CD4-positive, alpha-beta T cell (primary cell): ENCODE measurements at places on chromosomes 6 and 20.

- H3K27ac ChIP-seq = no peak overlapping the region
- no peaks in the 10 kb centered on the region for H3K36me3 ChIP-seq
- H3K27me3 ChIP-seq = no peaks in the 10 kb centered on the region
- no peak for DNase-seq
- no peaks in the 10 kb centered on the region for H3K4me1 ChIP-seq
Measured at GRCh38 chr6:56348578-56348977, 101.2 kb upstream of the COL21A1 start.

DNA sequence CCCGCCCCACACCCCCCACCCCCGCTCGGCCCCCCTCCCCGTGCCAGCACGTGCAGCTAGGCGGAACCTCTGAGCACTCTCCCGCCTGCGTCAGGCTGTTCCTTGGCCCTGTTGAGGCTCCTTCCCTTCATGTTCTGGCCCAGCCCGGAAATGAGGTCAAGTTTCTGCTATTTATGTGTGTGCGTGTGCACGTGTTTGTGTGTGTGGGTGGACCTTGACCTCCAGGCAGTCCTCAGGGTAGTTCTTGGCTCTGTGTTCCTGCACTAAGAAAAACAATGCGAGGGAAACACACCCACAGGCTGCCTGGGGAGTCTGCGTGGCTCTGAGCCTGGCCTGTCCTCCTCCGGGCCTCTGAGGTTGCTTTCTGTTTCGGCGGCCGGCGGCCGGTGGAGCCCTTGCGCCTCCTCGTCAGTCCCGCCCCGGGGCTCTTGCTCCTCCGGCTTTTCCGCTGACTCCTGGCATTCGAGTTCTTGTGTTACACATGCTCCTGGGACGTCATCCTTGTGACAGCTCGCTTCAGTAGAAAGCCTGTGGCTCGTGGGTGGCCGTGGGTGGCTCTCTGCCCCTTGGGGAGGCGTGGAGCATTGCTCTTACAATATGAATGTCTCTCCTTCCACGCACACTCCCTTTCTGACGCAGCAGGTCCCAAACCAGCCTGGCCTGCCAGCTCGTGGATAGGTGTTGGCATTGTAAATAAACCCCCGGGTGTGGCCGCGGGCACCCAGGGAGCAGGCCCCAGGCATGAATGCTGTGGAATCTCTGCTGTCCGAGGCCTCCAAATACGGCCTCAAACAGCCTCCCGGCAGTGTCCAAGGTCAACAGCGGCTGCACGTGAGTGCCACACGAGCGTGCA, 10.0 kb downstream of the SLCO4A1 start:
- H3K27me3 ChIP-seq = no peaks in the 10 kb centered on the region
- peaks cover 38% of the 10 kb centered on the region for H3K4me1 ChIP-seq
- DNase-seq = peak; percentile 48
- H3K27ac ChIP-seq = peak overlapping the region; percentile 70
- peak overlapping the region; percentile 56 for H3K4me3 ChIP-seq
- peaks cover 2% of the 10 kb centered on the region for H3K36me3 ChIP-seq

DNA sequence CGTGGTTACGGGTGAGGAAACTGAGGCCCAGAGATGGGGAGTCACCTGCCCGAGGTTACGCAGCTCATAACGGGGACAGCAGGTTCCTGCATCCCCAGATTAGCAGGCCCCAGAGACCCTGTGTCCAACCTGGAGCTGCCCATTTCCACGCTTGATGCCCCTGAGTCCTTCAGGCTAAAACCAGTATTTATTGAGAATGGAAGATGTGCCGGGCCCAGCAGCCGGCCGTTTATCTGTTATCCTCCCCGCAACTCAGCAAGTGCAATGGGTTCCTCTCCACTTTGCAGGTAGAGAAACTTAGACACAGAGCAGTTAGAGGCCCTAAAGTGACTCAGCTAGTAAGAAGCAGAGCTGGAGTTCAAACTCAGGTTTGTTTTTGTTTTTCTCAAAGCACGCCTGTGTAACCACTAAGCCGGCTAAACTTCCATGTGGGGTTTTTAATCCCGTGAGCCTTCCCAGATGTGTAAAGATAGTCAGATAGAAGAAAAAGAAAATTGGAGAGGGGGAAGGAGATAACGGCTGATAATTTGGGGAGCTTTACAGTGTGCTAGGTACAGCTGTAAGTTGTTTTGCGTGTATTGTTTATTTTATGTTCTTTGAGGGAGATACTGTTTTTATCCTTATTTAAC, 775 bp downstream of the PFDN4 start:
- H3K27me3 ChIP-seq = no peaks in the 10 kb centered on the region
- no peak overlapping the region for H3K27ac ChIP-seq
- H3K4me1 ChIP-seq = peaks cover 17% of the 10 kb centered on the region

DNA sequence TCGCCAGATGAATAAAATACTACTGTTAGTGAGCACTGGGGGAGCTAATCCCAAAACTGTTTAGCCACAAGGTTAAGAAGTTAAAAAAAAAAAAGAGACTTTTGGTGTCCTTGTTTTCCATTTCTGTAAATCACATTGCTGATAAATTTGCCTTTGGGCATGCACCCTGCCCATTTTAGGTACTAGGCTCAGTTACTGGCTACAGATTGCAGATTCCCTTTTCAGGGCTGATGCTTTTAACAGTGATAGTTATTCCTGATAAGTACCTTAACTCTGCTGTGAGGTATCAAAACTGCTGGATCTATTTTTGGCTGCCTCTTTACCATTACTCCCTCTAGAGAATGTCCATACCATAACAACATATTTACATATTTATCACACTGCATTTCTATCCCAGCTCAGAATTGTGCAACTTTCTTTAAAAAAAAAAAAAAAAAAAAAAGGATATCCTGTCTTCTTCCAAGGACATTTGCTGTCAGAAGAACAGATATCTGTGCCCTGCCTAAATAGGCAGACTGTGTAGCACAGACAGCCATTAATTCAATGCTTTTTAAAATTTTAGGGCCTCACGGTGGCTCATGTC, 94.5 kb downstream of the SSR1 start:
- peaks cover 80% of the 10 kb centered on the region for H3K36me3 ChIP-seq
- H3K27ac ChIP-seq = no peak overlapping the region
- H3K4me1 ChIP-seq = no peaks in the 10 kb centered on the region
- H3K27me3 ChIP-seq = no peaks in the 10 kb centered on the region
- no peak overlapping the region for H3K4me3 ChIP-seq

DNA sequence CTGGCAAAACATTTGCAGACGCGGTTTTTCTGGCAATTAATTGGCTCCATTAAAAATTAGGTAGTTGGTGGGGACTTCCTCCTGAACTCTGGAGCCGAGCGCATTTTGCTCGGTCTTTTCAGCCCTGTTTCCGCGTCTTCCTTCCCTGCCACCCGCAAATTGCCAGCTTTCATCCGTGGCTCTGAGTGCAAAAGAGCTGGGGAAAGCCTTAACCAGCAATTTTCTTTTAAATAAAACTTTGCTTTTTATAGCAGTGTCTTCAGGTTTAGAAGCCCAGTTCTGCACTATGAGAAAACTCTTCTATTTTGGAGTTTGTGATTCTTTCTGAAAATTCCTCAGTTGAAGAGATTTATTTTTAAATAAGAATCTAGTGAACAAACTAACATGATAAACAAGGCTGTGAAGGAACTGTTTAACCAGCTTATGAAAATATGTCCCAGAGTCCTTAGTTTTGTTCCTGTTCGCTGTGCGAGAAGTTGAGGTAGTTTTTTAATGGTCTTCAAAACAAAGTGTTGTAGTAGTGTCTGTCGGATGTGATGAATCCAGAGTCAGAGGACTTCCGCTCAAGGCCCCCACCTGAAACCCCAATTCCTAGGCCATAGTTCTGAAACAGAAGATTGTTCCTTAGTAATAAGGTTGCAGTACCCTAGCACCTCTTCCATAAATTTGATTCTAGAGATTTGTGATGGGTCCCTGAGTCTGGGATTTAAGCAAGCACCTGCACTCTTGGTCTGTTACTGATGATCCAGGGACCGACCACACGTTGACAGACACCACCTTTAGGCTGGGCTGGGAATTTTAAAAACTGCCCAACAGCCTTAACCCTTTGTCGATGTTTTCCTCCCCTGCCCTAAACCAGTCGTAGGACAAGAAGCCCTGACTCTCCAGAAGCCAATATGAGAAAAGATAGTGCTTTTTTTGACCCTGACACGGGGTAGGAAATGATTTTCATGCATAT, 950 bp downstream of the KCTD20 start:
- H3K27ac ChIP-seq = peak overlapping the region; percentile 92
- no peaks in the 10 kb centered on the region for H3K27me3 ChIP-seq
- peaks cover 27% of the 10 kb centered on the region for H3K4me1 ChIP-seq

GRCh38 chr20:53800883-53801604, 207.4 kb upstream of the ZNF217 start:
- H3K27ac ChIP-seq = no peak overlapping the region
- H3K36me3 ChIP-seq = no peaks in the 10 kb centered on the region
- no peak for DNase-seq
- H3K4me3 ChIP-seq = no peak overlapping the region
- H3K4me1 ChIP-seq = no peaks in the 10 kb centered on the region

DNA sequence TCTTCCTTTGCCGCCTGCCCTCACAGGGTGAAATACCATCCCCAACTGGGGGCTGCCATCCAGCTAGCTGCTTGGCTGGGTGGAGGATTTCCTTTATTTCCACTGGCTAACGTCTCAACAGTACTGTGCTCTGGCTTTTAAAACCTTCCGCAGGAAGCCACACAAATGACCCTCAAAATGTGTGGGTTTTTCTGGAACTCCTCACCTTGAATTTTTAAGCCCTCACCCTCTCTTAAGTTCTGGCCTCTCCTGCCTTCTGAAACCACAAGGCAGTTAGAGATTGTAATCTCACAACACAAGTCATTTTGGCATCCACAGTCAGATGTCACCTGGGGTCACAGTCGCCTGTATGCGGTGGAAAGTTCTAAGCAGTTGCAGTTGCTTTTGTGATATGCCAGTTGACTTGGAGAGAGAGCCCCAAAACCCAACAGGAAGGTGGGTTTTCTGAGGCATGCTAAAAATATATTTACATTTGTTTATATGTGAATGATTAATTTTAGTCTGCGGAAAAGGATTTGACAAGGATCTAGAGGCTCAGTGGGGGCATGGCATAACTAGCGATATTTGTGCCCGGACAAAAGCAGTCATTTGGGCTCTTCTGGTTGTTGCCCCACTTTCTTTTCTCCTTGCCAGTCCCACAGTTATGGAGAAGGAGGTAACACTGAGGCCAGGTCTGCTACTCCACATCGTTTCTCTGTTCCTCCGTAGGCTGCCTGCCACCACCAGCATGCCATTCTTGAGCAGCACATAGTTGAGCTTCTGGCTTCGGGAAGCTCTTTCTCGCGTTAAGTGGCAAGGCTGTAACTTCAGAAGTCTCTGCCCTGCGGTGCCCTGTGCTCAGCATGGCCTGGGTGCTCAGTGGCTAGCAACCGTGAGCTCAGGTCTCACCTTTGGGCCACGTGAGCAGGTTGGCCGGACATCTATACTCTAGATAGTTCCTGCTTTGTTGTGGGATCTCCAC, 335.3 kb downstream of the CD83 start:
- H3K27me3 ChIP-seq = no peaks in the 10 kb centered on the region
- no peak overlapping the region for H3K27ac ChIP-seq
- H3K4me3 ChIP-seq = peak overlapping the region; percentile 27
- DNase-seq = peak; percentile 14

DNA sequence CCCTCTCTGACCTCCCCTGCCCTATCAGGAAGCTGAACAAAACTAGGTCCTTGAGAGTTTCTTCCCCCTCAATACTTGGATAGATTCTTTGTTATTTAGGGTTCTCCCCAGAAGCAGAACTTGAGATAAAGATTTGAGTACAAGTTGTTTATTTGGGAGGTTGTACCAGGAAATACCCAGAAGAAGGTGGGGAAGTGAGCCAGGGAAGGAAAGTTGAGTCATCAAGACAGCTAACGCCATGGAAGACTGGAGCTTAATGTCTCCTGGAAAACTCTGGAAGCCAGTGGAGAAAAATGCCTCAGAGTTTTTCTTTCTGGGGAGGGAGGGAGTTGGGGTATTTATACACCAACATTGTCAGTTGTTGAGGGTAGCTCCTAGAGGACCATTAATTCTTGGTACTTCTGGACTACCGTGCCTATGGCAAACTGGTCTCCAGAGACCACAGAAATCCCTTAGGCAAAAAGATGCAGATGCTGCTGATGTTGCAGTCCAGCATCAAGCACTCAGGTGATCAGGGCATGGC, 102.6 kb upstream of the ZFP64 start:
- H3K4me3 ChIP-seq = no peak overlapping the region
- no peak overlapping the region for H3K27ac ChIP-seq
- no peak for DNase-seq
- no peaks in the 10 kb centered on the region for H3K27me3 ChIP-seq

GRCh38 chr6:110652520-110652919, 162.7 kb downstream of the CDK19 start:
- no peak for DNase-seq
- no peaks in the 10 kb centered on the region for H3K4me1 ChIP-seq
- H3K36me3 ChIP-seq = no peaks in the 10 kb centered on the region
- H3K27me3 ChIP-seq = no peaks in the 10 kb centered on the region
- H3K4me3 ChIP-seq = no peak overlapping the region

GRCh38 chr6:137230547-137230946, 11.4 kb upstream of the IFNGR1 start:
- H3K4me3 ChIP-seq = no peak overlapping the region
- no peaks in the 10 kb centered on the region for H3K27me3 ChIP-seq
- no peaks in the 10 kb centered on the region for H3K36me3 ChIP-seq
- H3K4me1 ChIP-seq = peaks cover 59% of the 10 kb centered on the region
- H3K27ac ChIP-seq = peak overlapping the region; percentile 20

DNA sequence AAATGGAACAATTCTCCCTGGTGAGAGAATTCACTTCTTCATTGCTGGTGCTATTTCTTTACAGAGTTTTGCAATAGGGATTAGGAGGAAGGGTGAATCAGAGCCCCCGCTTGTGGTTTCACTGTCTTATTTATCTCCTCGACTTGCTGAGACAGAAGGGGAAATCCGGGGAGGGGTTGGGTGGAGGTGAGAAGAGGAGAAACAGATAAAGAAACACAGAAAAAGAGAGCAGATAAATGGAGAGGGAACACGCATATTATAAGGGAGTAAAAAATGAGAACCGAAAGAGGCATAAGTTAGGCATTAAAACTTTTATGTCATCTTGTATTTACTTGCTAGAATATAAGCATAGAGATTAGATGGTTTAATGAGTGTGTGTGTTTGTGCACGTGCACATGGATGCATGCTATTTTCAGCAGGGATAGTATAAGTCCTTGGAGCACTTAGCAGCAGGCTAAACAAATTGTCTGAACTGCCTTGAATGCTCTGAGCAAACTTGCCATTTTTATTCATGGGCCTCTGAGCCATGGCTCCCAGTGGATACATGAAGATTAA, 105.0 kb downstream of the OLIG3 start:
- H3K27me3 ChIP-seq = no peaks in the 10 kb centered on the region
- peak; percentile 81 for DNase-seq
- H3K36me3 ChIP-seq = no peaks in the 10 kb centered on the region
- peak overlapping the region; percentile 28 for H3K4me3 ChIP-seq
- H3K4me1 ChIP-seq = peaks cover 57% of the 10 kb centered on the region

DNA sequence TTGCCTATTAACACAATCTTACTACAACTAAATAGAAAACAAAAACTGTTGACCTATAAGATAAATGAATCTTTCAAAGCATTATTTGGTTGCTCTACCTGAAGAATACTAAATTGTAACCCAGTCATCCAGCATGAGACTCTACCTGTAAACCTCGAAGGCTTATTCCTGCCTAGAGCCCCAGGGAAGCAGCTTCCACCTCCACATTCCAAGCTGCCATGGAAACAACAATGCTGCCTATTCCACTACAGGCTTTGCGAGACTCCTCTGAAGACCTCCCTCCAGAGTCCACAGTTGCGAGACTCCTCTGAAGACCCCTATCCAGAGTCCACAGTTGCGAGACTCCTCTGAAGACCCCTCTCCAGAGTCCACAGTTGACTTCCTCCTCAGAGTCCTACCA, 15.7 kb downstream of the GMDS start:
- H3K4me1 ChIP-seq = no peaks in the 10 kb centered on the region
- no peaks in the 10 kb centered on the region for H3K36me3 ChIP-seq
- H3K27ac ChIP-seq = no peak overlapping the region
- DNase-seq = no peak
- no peak overlapping the region for H3K4me3 ChIP-seq
- H3K27me3 ChIP-seq = no peaks in the 10 kb centered on the region

- DNase-seq = no peak
- H3K36me3 ChIP-seq = no peaks in the 10 kb centered on the region
- no peak overlapping the region for H3K4me3 ChIP-seq
- H3K27ac ChIP-seq = no peak overlapping the region
Measured at GRCh38 chr20:2890742-2891141, 17.5 kb downstream of the PTPRA start.
